ENCODE measurements at places on chromosomes 1 and 21.
A peak's percentile ranks its signal among the peaks of the same experiment; 100 is the strongest.

DNA sequence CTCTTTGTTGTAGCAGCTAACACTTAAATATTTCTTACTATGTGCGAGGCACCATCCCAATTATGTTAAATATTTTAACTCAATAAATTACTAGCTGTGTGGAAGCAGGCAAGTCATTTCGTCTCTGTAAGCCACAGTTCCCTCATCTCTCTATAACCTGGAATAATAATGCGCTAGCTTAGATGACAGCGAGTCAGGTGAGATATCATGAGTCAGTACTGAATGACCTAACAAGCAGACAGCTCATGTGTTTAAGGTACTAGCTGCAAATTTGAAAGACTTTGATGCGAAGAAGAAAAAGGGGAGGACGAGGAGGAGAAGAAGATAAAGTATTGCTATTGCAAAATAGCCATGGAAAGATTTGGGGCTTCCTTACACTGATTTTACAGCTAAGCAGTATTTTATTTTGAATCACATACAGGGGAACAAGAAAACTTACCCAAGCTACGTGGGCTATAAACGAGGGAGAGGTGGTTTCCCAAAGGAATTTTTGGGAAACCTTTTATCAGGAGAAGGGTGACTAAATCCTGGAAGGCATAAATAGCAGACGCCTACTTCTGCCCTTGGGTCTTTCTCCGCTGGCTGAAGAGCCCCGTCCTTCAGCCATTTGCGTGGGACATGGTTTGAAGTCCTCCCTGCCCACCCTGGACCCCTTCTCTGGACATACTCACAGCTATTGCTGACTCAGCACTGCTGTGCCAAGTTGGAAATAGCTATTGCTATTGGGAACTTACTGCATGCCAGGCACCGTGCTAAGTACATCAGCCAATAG is 8.9 kb downstream of the CITED4 start:
- no peak for DNase-seq

GRCh38 chr1:218754477-218754876 is 409.3 kb downstream of the TGFB2 start:
- DNase-seq, result no peak

GRCh38 chr1:28927266-28927647 is 12.9 kb downstream of the EPB41 start:
- DNase-seq, result no peak

GRCh38 chr1:27816921-27817630 is 13.5 kb upstream of the PPP1R8 start:
- DNase-seq, result no peak

GRCh38 chr1:147083919-147084272 is 88.4 kb downstream of the PRKAB2 start:
- no peak for DNase-seq

DNA sequence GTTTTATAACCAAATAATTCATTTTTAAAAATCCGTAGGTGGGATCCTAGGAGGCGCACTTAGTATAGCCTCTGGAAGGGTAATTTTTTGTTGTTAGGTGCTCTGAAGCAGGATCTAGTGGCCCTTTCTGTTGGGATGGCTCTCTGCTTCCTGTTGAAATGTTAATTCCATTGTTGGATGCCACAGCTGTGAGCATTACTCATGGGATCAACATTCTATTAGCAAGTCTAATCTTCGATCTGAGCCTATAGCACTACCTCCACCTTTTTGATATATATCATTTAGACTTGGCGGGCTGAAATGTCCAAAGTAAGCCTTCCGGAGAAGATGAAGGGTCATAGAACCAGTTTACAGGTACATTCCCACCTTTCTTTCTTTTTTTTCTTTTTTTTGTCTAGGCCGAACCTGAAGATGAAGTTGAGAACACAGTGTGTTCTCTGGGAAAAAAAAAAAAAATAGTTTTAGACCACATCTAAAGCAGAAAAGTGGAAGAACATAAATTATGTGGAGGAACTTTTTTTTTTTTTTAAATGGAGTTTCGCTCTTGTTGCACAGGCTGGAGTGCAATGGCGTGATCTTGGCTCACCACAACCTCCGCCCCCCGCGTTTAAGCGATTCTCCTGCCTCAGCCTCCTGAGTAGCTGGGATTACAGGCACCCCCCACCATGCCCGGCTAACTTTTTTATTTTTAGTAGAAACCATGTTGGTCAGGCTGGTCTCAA is 1.4 kb downstream of the CXADR start:
- no peak for DNase-seq

DNA sequence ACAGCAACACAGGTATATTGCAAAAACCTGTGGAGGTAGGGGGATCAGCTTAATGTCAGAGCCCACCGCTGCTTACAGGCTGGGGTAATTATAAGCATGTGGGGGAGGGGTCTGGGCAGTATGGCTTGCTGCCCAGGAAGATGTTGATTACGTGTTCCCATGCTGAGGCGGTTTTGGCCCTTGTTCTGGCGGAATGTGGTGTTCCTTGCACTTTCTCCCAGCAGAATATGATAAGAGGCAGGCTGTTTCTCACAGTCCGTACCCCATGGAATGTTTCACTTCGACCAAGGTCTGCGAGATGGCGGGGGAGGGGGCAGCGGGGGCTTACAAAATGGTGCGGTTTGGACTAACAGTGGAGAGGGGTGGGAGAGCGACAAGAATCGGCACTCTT is 9.8 kb upstream of the HPCAL4 start:
- no peak for DNase-seq

GRCh38 chr1:182368358-182368757 is 23.2 kb downstream of the GLUL start:
- no peak for DNase-seq

GRCh38 chr1:46020010-46020409 is 112.4 kb downstream of the PIK3R3 start:
- DNase-seq, result no peak

DNA sequence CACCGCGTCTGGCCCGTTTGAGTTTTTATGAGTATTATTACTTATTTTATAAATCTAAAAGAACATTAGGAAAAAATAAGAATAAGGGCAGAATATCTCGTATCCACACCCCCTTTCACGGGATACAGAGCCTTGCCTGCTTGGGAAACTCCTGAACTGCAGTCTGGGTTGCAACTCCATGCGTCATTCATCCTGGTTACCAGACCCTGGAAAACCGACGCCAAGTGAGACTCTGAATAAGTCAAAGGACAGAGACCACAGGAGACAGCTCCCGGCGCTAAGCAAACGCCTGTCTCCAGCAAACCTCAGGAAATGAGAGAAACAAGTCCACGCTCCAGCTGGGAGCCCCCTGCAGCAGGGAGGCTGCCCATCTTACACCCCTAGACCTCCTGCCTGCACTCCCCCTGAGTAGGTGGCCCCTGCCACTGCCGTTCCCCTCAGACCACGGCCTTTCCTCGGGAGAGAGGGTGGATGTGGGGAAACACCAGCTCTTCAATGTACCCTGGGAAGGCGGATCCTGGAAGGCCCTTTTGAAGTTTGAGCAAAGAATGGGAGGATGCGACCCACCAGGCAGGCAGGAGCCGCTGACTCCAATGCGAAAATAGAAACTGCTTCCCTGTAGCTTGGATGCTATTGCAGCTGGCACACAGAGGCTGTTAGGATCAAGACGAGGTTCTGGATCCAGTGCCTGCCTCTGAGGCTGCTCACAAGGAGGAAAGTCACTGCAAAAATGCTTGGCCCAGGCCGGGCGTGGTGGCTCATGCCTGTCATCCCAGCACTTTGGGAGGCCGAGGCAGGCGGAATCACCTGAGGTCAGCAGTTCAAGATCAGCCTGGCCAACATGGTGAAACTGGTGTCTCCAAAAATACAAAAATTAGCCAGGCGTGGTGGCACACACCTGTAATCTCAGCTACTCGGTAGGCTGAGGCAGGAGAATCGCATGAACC is 37.7 kb upstream of the GPR157 start:
- no peak for DNase-seq

GRCh38 chr1:180229483-180230415 is at the start of gene LHX4:
LHX4 (plus strand) TSS chr1:180230264; CDS start chr1:180230530, 266 bp downstream.
- DNase-seq, result no peak

DNA sequence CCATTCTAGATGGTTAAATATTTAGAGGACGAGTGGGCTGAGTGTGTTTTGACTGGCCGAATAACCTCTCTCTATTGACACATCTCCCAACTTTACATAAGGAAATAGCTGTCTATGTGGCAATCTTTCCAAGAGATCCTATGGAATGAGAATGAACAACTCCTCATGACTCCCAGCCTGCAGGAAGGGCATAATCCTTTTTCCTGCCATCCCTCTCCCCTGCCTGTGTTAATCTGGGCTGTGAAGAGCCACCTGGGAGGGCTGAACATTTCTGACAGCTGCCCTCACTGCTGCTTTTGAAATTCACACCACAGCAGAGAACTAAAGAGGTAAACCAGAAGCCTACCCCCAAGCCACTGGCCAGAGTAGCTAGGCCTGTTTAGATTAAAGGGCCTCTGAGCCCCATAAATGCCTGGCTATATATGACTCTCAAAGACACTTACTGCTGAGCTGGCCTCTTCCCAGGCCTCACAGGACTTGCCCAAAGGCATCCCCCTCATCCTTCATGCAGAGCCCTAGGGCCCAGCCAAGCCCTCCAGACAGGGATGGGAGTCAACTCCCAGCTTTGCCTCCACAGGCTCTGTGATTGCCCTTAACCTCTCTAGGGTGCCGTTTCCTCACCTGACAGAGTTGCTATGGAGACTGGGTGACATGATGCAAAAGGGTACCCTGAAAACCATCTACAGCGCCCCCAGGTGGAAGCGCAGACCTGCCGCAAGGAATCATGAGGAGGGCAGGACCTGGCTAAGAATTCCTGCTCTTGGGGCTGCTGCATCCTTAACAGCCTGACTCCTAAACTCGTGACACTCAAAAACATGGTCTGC is 42.0 kb upstream of the LDLRAP1 start:
- no peak for DNase-seq

GRCh38 chr1:78003882-78004718 is 639 bp upstream of the DNAJB4 start:
- no peak for DNase-seq

DNA sequence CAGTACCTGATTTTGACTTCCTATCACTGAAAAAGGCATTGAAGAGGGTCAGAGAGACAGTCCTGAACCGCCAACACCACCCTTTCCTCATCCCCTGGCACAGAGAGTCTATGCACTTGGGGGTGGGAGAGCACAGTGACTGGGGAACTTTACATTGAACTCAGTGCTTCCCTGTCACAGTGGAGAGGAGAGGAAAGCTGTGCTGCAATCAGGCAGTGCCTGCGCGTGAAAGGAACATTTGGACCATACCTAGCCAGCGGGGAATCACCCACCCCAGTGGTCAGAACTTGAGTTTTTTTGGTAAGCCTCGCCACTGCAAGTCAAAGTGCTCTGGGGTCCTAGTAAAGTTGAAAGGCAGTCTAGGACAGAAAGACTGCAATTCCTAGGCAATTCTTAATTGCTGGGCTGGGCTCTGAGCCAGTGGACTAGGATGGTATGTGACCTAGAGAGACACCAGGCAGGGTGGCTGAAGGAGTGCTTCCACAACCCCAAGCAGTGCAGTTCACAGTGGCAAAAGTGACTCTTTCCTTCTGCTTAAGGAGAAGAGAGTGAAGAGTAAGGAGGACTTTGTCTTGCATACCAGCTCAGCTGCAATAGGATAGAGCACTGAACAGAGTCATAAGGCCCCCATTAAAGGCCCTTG is 9.4 kb upstream of the HENMT1 start:
- no peak for DNase-seq

DNA sequence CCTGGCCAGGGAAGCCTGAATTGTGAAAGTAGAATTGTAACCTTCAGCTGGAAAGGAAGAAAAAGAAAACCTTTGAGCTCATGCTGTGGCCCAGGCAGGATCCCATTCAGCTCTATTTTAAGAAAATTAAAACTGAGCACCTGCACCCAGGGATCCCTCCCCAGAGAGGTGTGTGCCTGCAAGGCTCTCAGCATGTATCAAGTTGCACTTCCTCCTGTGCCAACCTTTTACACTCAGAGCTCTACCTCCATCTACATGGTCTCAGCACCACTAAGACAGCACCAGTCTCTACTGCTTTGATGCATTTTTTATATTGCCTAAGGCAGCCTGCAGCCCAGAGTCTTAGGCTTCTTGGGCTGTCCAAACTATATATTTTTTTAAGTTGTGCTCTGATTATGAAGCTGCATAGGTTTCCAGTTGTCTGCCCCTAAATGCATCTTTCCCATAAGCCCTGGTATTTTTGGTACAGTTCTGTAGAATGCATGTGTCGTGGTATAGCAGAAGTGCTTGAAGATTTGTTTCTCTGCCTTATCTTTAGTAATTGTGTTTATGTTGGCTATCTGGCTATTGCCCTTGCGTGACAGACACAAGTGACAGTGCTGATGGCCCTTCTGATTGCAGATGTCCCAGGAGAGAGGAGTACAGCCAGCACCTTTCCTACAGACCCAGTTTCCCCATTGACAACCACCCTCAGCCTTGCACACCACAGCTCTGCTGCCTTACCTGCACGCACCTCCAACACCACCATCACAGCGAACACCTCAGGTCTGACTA is 63.1 kb downstream of the PTPRC start:
- DNase-seq, result no peak

DNA sequence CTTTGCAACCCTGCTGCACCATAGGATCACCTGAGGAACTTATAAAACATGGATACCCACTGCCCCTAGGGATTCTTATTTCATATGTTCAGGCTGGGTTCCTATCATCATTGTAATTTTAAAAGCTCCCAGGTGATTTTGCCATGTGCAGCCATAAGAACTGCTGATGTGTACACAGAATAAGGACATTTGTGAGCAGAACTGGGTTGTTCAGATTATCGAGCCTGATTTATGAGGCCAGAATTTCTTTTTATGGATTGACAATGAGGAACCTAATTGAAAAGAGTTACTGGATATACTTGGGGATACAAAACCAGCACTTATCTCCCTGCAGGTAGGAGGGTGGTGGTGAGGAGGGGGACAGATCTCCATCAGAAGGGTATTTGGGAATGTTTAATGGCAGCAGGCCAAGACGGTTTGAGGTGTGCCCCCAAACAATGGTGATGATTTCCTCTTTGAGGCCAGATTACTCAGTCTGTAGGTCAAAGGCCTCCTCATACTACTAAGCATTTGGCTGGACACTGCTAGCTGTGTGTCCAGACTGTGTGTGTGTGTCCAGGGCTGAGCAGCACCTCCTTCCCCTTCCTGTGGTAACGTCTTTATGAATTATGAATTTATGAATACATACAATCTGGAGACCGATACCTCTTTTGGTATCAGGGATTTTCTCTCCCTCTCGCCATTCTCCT is 18.9 kb downstream of the NOS1AP start:
- DNase-seq, result no peak

DNA sequence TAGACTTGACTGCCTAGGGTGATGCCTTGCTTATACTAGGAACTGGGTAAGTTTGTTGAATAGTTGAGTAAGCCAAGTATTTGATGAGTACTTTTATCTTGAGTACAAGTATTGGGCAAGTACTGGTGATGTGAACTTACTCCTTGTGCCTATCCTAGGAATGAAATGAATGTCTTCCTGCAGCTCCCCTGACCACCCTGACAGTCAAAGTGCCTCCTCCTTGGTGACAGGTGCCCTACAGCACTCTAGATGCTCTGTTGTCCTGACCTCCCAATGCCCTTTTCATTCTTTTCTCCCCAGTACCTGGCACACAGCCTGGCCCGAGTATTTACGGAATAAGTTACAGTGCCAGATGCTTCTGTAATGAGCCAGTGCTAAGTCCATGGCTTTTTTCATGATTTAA is 25.5 kb downstream of the PCSK9 start:
- peak; percentile 73 for DNase-seq
